ENCODE measurements at places on chromosomes 7 and 10. TPM values are rescaled to one million over a fixed set of nuclear protein-coding genes. Genes with fewer than 3 reads are reported as not detected.

The GALNT11 gene
- total RNA-seq = 36.0 TPM

The TRPV5 gene
- not detected for total RNA-seq

The UBN2 gene
- total RNA-seq = 6.0 TPM

The AKR1D1 gene
- not detected for total RNA-seq

The PURB gene
- total RNA-seq = 19.8 TPM

The COL28A1 gene
- 0.14 TPM for total RNA-seq

The ADAM22 gene
- total RNA-seq = 1.4 TPM

The BBIP1 gene
- total RNA-seq = 24.7 TPM

The CYP3A5 gene
- not detected for total RNA-seq

The SLC12A9 gene
- 18.3 TPM for total RNA-seq

The LBX1 gene
- total RNA-seq = not detected

The CRHR2 gene
- not detected for total RNA-seq

The EFCAB10 gene
- 2.5 TPM for total RNA-seq

The CDK14 gene
- 18.2 TPM for total RNA-seq

The FZD1 gene
- total RNA-seq = 10.1 TPM

The LMTK2 gene
- 21.6 TPM for total RNA-seq

The HGF gene
- not detected for total RNA-seq

The SERPINE1 gene
- total RNA-seq = 229 TPM

The MKX gene
- 3.2 TPM for total RNA-seq

GRCh38 chr7:122951006-122951405, 44.5 kb downstream of the TAS2R16 start:
- no peak for DNase-seq

DNA sequence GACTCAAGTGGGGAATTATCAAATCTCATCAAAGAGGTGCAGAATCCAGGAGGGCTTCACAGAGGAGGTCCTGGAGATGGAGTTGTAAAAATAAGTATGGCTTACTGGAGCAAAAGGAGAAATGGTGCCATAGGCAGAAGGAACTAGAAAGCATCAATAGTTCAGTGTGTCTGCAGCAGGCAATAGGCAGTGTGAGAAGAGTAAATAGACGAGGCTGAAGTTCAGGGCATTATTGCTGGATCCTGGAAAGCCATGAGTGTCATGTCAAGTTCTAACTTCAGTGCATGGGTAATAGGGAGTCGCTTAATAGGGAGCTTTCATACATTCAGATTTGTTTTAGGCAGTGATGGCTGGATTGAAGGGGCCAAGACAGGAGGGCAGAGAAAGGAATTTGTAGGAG, 39.3 kb downstream of the CYP26A1 start:
- no peak for DNase-seq

- DNase-seq = no peak
Observed at GRCh38 chr10:128062881-128063563, 63.2 kb downstream of the MKI67 start.

- no peak for DNase-seq
Observed at GRCh38 chr7:46715579-46715978, 794.5 kb upstream of the IGFBP3 start.

GRCh38 chr10:786633-787474, 97.4 kb upstream of the DIP2C start:
- DNase-seq = no peak

GRCh38 chr7:87219545-87220025, at the start of gene TMEM243:
TSS of gene TMEM243 (minus strand) at chr7:87219732. CDS start at chr7:87219503, 229 bp downstream.
- no peak for DNase-seq

DNA sequence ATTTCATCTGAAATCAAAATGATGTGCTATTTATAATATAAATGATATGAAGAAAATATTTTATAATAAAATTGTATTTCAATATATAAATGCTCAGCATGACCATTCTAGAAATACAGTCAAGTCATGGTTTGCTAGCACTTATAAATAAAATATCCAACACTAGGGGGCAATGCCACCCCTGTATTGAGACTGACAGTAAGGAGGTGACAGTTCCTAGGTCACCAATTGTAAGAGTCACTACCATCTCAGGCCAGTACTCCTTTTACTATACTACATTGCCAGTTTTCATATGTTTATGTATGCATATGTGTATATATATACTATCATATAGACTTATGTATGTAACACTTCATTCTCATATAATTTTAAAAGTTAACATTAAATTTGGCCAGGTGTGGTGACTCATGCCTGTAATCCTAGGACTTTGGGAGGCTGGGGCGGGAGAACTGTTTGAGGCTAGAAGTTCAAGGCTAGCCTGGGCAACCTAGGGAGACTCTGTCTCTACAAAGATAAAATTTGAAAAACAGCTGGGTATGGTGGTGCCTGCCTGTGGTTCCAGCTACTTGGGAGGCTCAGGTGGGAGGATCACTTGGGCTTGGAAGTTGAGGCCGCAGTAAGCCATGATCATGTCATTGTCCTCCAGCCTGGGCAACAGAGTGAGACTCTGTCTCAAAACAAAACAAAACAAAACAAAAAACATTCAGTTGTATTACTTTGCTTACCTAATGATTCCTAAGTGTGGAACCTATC, 2.4 kb upstream of the CNOT4 start:
- DNase-seq = no peak

DNA sequence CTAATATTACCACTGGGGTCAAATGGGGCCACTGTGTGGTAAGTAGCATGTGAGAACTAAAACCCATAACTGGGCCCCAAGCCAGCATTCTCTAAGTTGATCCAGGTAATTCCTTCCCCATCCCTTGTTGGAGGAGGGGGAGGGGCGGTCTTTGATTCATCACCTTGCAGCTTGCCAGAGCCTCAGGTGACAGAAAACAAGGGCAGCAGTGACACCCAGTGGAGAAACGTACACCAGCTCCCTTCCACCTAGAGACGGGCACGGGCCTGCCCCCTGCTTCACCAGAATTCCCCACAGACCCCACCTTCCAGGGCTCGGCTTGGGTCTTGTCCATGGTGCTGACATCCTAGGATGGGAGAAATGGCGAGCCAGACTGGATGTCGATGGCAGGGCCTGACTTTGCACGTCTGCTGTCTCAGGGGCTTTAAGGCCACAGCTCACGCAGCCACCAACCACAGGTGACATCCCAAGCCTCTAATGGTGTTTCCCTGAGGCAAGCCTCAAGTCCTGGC, 102.0 kb downstream of the STRA8 start:
- DNase-seq = peak; percentile 69

GRCh38 chr7:25263337-25263736, 35.1 kb upstream of the NPVF start:
- no peak for DNase-seq

- no peak for DNase-seq
Observed at GRCh38 chr10:5546891-5547680, 22.3 kb downstream of the CALML3 start.

DNA sequence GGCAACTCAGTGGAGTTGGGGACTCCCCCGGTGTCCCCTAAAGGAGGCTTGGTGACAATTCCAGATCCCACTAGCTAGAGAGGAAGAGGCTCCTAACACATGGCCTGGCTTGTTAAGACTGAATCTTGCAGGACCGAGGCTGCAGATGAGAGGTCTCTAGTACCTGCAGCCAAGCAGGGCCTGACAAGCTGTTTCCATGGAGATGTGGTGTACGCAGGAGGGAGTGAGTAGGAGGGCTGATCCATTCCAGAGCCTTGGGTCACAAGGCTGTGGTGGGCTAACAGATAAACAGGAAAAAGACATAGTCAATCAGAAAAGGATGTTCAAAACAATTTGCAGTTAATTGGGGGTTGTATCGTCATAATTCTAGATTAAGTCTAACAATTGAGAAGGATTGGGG, 77.3 kb upstream of the MKLN1 start:
- no peak for DNase-seq

- no peak for DNase-seq
Observed at GRCh38 chr7:18590241-18590640, 94.7 kb downstream of the HDAC9 start.

DNA sequence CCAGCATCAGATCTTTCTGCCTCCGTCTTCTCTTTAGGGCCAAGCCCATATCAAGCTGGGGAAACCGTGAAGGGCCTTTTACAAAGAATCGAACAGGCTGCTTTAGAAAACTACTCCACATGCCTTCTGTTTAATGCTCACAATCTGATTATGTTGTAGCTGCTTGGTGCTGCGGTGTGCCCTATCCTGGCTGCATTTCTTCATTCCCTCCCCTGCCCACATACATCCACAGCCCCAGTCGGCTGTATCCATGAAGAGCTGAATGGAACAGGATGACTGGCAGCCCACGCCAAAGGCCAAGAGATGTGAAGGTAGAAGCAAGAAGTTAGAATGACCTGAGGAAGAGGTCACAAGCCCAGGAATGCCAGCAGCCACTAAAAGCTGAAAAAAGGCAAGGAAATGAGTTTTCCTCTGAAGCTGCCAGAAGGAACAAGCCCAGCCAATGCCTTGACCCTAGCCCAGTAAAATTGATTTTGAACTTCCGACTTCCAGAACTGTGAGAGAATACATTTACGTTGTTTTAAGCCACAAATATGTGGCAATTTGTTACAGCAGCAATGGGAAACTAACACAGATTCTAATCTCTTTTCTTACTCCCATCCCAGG, 22.2 kb downstream of the TAS2R41 start:
- no peak for DNase-seq

GRCh38 chr7:145681646-145682045, 435.0 kb upstream of the CNTNAP2 start:
- no peak for DNase-seq

DNA sequence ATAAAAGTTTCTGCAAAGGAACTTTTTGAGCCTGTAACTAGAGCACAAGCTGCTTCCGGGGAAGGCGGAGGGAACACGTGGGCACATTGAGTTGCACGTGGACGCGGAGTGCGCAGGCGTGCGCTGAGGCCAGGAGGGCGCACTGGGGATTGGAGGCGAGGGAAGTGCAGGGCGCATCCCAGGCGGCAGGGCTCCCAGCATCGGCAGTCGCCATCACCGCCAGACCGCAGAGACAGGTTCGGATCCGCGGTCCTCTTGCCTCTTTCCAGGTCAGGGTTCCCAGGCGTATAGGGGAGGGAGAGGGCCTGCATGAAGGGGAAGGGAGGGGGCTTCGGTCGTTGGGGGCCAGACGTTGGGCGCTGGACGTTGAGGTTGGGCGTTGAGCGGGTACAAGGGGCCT, at the start of gene TDRD1:
Gene TDRD1, plus strand, starts transcription at position 206 of the 400 bp plus-strand sequence. CDS start 8,479 bp downstream, outside the sequence.
- DNase-seq = no peak

- no peak for DNase-seq
Observed at GRCh38 chr7:105577251-105577650, 4.0 kb downstream of the EFCAB10 start.

- no peak for DNase-seq
Observed at GRCh38 chr10:61965703-61966395, 64.3 kb downstream of the ARID5B start.

DNA sequence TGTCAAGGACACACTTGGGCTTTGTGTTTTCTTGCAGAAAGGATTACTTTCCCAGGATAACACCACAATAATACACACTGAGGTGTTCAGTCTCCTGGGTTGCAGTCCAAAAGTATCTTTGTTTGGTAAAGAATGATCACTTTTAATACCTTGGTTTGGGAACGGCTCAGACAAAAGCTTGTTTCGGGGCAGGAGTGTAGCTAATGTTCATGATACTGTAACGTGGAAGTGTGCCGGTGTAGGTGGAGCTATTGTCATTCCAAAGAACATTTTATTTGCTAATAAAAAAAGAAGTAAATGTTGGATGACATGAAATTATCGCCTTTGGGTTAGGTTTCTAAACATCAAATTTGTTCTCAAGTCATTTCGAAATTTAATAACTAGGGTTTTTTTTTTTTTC, 1.2 kb downstream of the EIF4H start:
- no peak for DNase-seq

- no peak for DNase-seq
Observed at GRCh38 chr7:45696476-45696875, 122.3 kb downstream of the ADCY1 start.

DNA sequence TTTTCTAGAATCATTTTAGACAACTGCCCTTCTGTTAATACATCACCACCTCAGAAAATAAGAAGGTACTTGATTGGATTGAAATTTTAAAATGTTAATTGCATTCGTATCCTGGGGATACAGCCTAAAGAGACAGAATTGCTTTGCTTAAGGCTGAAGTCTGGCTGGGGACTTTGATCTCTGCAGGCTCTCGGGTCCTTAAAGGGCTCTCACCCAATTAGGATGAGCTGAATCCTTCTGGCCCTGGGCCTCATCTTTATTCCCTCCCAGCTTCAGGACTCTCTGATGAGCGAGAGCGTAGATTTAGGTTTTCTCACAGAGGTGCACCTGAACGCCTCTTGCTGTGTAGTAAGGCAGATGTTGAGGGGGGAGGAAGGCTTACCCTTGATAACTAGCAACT, 475.3 kb upstream of the C7orf33 start:
- DNase-seq = no peak

DNA sequence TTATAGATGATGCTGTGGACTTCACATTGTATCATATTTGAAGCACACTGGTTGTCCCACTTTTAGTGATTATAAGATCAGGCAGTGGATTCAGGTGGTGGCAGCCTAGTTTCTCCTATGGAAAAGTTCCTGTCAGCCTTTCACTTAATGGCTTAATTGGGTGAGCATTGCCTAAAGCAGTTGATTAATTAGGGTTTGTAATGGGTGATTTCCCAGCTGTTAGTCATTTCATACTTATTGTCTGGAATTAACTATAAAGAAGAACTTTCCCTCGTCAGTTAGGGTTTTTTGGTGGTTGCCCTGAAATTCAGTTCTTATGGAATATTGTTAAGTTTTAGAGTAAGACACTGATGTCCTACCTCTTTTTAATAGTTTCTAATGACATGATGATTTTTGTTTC, 78.8 kb downstream of the SLC25A40 start:
- DNase-seq = no peak

GRCh38 chr7:135321556-135321955, 87.9 kb downstream of the STRA8 start:
- DNase-seq = no peak

GRCh38 chr7:138726288-138726687, 25.1 kb upstream of the SVOPL start:
- no peak for DNase-seq

DNA sequence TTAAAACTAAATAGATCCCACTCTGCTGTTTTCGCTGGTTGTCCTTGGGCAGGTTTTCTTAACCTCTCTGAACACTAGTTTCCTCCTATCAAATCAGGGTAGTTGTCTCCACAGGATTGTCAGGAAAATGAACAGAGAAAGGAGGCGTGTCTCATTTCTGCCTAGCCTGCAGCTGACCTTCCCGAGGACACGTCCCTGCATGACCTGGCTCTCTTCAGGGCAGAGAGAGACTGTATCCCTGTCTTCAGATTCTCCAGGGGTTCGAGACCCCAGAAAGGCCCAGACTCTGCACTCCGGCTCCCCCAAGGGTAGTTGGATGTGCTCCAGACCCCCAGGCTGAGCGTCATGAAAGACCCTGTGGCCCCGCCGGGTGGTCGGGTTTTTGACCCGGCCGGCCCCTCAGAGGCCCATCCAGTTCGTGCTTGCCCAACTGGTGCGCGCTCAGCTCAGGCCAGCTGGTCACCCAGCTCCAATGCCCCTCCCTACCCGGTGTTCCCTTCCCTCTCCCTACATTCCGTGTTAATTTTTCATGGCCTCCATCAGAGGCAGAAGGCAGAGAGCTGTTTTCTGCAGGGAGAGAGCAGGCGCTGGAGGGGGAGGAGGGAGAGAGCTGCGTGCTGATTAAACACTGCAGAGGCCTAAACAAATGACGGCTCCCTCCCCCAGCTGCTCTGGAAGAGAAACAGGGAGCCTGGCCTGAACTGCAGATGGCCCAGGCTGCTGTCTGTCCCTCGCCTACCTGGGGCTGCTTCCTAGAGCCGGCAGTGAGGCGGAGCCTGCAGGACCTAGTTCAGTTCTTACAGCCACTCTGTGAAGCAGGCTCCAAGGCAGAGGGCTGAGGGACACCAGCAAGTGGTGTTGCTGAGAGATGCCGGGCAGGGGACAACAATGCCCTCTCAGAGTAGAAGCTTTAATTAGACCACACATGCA, 86.2 kb upstream of the PPIF start:
- no peak for DNase-seq
